ENCODE measurements at places on chromosomes 7 and 10. TPM values are rescaled to one million over a fixed set of nuclear protein-coding genes. Genes with fewer than 3 reads are reported as not detected.

DNA sequence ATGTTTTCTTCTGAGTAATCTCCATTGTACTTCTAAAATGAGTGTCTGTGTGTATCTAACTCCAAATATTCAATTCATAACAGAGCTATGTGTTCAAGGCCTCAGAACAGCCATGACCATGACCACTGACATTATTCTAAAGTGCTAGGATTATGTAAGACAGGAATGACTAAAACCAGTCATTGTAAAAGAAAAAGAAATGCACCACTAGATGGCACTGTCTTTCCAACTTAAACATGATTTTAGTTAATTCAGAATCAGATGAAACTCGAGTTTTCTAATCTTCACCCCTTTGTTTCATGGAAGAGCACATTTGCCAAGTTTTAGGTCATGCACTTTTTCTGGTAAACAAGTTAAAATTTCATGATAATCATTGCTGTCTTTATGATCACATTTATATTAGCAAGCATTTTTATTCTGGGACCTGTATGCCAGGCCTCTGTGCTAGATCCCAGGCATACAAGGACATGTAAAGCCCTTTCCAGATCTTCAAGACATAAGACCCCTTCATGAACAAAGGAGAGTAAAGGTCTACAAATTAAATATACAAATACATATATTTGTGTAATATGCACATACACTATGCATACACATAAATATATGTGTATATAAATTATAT lies 26.1 kb upstream of the RSU1 start:
- peak; percentile 82 for DNase-seq

GRCh38 chr10:3740157-3740871 lies 44.7 kb downstream of the KLF6 start:
- DNase-seq = peak; percentile 29

CABCOCO1 gene
- not detected for total RNA-seq

DNA sequence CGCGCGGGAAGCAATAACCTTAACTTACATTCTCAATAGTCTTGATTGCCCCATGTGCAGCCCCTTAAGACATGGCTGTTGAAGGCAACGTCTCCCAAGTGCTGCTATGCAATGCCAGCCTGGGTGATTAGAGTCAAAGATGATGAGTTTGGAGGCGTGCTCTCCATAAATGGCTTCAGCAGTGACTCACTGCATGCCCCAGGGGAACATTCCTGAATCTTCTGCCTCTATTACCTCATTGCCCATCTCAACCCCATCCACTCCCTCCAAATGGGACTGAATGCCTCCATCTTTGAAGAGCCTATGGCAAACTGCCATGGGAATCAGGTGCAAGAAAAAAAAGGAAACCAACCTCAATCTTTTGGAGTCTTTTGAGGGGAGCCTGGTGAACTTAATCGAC lies 282.8 kb downstream of the SNX10 start:
- DNase-seq = no peak

DNA sequence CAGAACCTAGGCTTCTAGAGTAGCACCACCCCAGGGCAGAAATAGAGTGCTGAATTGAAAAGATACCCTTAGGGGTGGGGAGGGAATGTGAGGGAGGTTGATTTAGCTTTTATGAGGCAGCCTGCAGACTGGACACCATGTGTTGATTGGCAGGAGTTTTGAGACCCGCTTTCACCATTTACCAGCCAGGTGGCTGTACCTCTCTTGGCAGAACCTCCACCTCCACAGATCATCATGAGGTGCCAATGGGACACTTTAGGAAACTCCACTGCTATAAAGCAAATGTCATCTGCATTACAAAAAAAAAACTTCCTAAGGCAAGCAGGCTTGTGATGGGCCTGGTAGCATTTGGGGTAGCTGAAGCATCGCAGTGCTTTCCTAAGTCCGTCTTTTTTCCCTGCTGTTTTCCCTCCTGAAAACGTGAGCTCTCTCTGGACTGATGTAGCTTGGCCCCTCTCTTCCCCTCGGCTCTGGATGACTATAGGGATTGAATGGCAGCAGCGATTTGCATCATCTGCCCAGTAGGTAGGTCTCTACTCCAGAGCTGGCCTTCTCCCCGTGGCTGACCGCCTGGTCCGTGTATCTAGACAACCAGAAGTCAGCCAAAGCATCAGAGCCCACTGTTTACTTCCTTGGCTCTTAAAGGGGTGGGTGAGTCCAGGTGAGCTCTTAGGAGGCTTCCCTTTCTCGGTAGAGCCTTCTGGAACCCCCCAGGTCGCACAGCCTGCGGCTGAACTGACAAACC lies 1.3 kb downstream of the PCBD1 start:
- no peak for DNase-seq
